Parietal lobe (tissue), 2 donors: ENCODE measurements at places on chromosomes 5 and 9. TPM values are rescaled to one million over a fixed set of nuclear protein-coding genes. Genes with fewer than 3 reads are reported as not detected.

Gene CMBL
- 3.4 TPM for total RNA-seq

Gene PCDHB14
- total RNA-seq: 28.2 TPM

Gene DRD1
- 3.4 TPM for total RNA-seq

Gene LCN15
- not detected for total RNA-seq

Gene MYORG
- total RNA-seq: 6.6 TPM
